ENCODE measurements at places on chromosomes 12 and 14.
A peak's percentile ranks its signal among the peaks of the same experiment; 100 is the strongest.

- no peak overlapping the region for H3K4me3 ChIP-seq
- DNase-seq, result no peak
- no peak overlapping the region for H3K27ac ChIP-seq
- H3K4me1 ChIP-seq, result peaks cover under 1% of the 10 kb centered on the region
- H3K27me3 ChIP-seq, result no peaks in the 10 kb centered on the region
Measured at GRCh38 chr12:94839347-94839746, 164.2 kb downstream of the NDUFA12 start.

DNA sequence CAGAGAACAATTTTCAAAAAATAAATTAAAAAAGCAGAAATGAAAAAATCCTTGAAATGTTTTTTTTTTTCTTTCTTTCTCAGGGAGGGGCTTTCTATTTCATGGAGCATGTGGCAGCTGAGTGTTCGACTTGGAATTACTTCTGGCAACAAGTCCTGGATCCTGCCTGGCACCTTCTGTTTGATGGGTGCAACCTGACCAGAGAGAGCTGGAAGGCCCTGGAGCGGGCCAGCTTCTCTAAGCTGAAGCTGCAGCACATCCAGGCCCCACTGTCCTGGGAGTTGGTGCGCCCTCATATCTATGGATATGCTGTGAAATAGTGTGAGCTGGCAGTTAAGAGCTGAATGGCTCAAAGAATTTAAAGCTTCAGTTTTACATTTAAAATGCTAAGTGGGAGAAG, 22.5 kb upstream of the HIGD1C start:
- H3K27me3 ChIP-seq, result no peaks in the 10 kb centered on the region
- peaks cover 26% of the 10 kb centered on the region for H3K36me3 ChIP-seq
- H3K4me3 ChIP-seq, result no peak overlapping the region
- H3K27ac ChIP-seq, result no peak overlapping the region
- H3K4me1 ChIP-seq, result peaks cover 17% of the 10 kb centered on the region
- no peak for DNase-seq

DNA sequence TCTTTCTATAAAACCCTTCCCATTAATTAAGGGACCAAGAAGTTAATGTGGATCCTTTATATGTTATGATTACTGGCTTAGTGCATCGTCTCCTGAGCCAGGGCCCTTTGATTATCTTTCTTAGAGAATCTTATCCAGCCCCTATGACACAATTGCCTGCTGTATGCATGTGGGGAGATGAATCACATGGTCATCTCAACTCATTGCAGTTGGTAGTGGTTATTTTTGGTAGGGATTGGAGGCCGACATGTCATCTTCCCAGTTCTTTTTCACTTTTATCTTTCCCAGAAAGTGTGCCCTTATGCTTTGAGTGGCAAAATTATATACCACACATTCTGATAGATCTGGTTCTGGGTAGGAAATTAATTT, 26.0 kb downstream of the ZNF664 start:
- peaks cover 3% of the 10 kb centered on the region for H3K36me3 ChIP-seq
- H3K27ac ChIP-seq, result no peak overlapping the region
- no peak for DNase-seq
- no peak overlapping the region for H3K4me3 ChIP-seq

DNA sequence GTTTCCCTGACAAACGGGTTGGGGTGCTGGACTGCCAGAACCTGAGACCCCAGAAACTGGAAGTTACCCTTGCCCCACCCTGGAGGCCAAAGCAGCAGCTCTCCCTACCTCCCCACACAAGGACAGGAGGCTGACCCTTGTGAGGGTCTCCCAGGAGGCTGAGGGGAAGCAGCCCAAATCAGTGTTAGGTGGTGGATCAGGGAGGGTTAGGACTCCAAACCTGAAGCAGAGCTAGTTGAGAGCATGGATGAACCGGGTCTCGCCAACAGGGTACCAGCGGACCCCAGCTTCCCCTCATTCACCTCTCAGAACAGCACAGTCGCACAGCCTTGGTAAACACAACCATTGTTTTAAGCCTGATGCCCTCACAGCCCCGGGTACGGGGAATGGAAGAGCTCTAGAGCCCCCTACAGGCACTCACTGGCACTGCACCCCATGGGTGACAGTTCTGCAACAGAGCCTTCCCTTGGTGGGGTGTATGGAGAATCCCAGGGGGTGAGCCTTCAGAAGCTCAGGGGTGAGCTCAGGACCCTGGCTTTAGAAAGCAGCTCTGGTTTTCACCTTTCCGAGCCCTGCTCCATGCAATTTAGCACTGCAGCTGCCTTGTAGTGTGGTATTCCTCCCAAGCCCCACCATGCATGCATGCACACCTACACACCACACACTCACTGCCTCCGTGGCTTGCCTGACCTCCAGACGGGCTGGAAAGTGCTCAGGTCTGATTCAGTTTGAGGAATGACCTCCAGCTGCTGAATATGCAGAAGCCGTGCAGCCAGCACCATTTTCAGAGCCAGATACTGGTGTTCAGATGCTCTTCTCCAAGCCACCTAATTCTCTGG, 11.2 kb downstream of the ESRRB start:
- peaks cover 8% of the 10 kb centered on the region for H3K27me3 ChIP-seq
- no peaks in the 10 kb centered on the region for H3K4me1 ChIP-seq
- H3K27ac ChIP-seq, result no peak overlapping the region
- no peaks in the 10 kb centered on the region for H3K36me3 ChIP-seq

GRCh38 chr14:34569750-34570149, 30.2 kb upstream of the EAPP start:
- H3K27me3 ChIP-seq, result no peaks in the 10 kb centered on the region
- no peak overlapping the region for H3K4me3 ChIP-seq
- H3K36me3 ChIP-seq, result peaks cover 63% of the 10 kb centered on the region
- no peaks in the 10 kb centered on the region for H3K4me1 ChIP-seq
- no peak for DNase-seq
- H3K27ac ChIP-seq, result no peak overlapping the region

DNA sequence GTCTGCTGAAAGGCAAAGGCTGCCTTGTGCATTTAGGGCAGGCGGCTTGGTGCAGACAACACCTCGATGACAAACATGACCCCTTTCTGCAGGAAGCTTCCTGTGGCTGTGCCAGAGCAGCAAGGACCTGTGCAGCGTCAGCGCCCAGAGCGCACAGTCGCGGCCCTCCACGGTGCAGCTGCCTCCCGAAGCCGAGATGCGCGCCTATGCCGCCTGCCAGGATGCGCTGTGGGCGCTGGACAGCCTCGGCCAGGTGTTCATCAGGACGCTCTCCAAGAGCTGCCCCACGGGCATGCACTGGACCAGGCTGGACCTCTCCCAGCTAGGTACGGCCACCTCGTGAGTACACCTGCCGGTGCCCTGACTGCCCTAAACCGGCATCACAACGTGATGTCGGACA, 57.3 kb downstream of the ANKRD9 start:
- H3K36me3 ChIP-seq, result peaks cover 20% of the 10 kb centered on the region
- H3K4me1 ChIP-seq, result no peaks in the 10 kb centered on the region
- H3K27ac ChIP-seq, result no peak overlapping the region
- no peak overlapping the region for H3K4me3 ChIP-seq
- H3K27me3 ChIP-seq, result no peaks in the 10 kb centered on the region
- DNase-seq, result no peak

DNA sequence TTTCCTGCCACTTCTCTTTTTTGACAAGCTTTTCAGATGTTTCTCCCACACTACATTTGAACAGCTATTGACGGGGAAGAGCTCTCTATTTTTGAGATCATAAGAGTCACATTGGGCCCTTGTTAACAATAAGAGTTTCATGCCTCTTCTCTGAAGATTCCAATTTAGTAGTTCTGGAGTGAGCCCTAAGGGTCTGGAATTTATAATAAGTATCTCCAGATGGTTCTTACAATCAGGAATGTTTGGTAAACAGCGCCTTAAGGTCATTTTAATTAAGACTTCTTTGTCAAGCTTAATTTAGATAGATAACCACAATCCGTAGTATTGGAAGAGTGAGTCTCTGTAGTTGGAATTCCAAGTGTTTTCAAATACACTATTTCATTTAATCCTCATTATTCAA, 60.6 kb upstream of the HECTD1 start:
- DNase-seq, result no peak
- no peak overlapping the region for H3K4me3 ChIP-seq
- H3K27me3 ChIP-seq, result no peaks in the 10 kb centered on the region
- no peak overlapping the region for H3K27ac ChIP-seq
- no peaks in the 10 kb centered on the region for H3K36me3 ChIP-seq

DNA sequence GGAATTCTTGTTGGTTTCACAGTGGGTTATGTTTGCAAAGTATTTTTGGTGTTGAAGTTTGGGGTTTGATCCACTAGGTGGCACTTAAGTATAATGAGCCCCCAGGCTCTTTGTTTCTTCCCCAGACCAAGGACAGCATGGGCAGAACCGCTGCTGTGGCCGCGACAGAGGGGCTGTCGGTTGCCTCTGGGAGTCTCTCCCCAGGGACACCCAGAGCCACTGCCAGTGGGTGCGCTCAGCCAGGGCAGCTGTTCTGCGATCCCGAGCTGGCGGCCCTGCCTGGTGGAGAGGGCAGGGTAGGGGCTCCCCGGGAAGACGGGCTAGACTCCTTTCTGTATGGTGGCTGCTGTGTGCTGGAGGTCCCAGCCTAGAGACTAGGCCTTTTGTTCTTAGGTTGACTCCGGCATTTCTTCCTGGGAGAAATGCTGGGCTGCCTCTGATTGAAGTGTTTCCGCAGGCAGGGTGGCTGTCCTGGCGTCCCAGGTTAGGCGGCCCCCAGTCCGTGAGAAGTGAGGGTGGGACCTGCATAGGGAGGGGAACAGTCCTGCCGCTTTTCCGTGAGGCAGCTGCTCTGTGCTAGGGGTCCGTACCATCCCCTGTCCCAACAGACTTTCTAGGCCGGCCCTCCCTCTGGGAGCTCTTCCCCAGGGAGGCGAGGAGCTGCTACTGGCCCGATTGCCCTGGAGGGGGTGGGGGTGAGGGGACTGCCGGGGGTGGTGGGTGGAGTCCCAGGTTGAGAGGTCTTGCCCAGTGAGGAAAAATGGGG, 253.1 kb upstream of the PELI2 start:
- H3K27me3 ChIP-seq, result no peaks in the 10 kb centered on the region
- H3K4me1 ChIP-seq, result no peaks in the 10 kb centered on the region
- no peak overlapping the region for H3K4me3 ChIP-seq
- H3K27ac ChIP-seq, result no peak overlapping the region
- DNase-seq, result peak; percentile 7

- no peak for DNase-seq
- H3K4me3 ChIP-seq, result no peak overlapping the region
- no peaks in the 10 kb centered on the region for H3K36me3 ChIP-seq
- H3K4me1 ChIP-seq, result no peaks in the 10 kb centered on the region
- no peak overlapping the region for H3K27ac ChIP-seq
Measured at GRCh38 chr14:93787465-93788292, 606 bp downstream of the PRIMA1 start.

GRCh38 chr12:113990250-113991223, 24.4 kb upstream of the RBM19 start:
- H3K4me3 ChIP-seq, result no peak overlapping the region
- no peaks in the 10 kb centered on the region for H3K36me3 ChIP-seq
- DNase-seq, result no peak
- H3K27ac ChIP-seq, result no peak overlapping the region

DNA sequence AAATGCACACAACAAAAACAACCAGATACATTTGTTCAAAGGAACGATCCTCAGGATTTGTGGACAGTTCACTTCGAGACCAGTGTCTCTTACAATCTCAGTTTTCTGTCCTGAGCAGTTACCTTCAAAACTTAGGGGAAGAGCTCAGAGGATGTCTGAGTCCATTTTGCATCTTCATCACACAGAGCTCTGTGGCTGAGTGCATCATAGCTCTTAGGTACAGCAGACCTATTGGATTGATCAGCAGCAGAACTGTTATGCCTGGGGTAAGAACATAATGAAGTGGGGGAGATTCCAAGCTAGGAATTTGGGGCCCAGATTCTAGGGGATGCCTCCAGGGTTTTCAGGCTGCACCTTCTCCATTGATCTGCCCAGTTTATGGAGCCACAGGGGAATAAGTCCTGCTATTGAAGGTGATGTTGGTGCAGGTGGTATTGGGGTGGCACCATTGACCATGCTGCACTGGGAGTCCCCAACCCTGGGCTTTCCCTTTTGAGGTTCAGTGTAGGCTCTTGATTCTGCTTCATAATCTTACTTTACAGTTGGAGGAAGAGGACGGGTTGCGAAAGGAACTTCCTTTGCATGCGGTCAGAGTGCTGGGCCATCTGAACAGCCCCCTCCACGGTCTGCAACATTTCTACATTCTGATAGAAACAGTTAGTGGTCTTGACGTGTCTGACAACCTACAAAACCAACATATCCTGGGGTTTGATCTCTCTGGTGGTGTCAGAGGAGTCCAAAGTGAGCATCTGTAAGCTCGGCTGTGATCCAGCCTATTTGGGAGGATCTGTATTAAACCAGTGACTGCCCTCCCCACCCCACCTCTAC, 112.8 kb downstream of the CHST11 start:
- peak overlapping the region; percentile 5 for H3K4me3 ChIP-seq
- H3K4me1 ChIP-seq, result peaks cover 46% of the 10 kb centered on the region
- no peaks in the 10 kb centered on the region for H3K36me3 ChIP-seq
- peak; percentile 61 for DNase-seq

All from natural killer cell (primary cell).